ENCODE measurements at places on chromosomes 7 and 10.
A peak's percentile ranks its signal among the peaks of the same experiment; 100 is the strongest.

DNA sequence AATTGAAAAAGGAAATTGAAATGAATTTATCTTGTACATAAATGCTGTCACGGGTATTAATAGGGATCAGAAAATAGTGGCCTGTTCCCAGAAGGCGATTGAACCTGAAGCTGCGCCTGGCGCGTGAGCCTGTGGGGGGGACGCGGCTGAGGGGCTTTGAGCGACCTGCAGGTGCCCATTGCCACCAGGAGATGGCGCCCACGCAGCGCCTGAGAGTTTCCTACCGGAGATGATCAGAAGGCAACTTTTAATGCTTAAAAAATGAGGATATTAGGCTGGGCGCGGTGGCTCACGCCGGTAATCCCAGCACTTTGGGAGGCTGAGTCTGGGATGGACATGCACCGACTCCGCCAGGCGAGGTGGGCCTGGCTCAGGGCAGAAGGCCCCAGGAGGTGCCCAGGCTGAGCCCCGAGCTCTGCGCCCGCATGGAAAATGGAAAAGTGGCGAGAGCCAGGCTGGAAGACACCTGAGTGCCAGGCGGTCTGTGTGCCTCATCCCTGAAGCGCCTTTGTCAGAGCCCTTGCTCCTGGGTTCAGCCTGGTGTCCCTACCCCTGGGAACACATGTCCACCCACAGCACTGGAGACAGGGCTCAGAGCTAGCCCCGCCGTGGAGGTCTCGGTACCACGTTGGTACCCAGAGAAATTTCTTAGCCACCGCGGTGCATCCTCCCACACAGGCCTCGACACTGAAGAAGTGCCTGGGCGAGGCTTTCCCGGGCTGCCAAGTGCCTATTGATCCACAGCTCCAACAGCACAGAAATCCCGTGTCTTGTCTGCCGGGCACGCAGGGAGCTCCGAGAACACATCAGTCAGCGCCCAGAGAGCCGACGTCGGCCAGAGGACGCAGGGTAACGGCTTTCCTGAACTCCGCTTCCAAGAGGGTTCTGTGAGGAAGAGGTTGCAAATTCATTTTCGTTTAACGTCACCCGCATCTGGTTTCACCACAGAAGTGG is 117.4 kb downstream of the INPP5A start:
- DNase-seq: no peak

- DNase-seq: no peak
Measured at GRCh38 chr7:158008267-158008666, 579.4 kb downstream of the PTPRN2 start.

DNA sequence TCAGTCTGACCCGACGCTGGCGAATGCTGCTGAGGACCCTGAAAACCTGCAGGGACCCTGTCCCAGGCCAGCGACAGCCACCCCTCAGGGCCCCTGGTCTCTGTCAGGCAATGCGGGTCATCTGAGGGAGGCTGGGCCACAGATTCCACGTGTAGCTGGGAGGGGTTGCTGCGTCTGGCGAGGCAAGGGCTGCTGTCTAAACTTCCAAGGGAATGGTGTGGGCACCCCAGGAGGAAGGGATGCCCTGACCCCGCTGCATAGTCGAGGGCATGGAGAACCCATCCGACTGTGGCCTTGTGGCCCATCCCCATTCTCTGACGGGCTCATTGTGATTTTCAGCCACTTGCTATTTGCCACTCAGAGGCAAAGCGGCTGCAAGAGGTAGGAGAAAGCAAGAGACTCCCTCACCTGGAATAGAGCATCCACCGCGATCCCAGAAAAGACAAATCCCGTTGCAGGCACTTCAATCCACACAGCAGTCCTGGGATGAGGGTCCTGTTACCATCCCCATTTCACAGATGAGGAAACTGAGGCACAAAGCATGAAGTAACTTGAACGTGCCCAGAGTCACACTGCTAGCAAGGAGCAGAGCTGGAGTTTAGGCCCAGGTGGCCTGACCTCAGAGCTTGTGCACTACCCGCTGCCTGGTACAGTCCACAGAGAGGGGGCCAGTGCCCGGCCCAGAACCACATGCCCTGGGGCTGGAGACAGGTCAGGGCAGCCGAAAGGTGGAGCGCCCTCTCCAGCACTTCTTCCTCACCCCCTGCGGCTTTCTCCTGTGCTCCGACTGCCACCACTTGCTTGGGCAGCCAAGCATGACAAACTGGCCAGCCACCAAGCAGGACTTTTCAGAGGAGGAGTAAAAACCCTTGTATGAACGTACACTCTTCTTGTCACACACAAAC is 163.8 kb upstream of the KLF14 start:
- DNase-seq: no peak

- DNase-seq: no peak
Measured at GRCh38 chr7:113424185-113424817, 305.9 kb upstream of the SMIM30 start.

DNA sequence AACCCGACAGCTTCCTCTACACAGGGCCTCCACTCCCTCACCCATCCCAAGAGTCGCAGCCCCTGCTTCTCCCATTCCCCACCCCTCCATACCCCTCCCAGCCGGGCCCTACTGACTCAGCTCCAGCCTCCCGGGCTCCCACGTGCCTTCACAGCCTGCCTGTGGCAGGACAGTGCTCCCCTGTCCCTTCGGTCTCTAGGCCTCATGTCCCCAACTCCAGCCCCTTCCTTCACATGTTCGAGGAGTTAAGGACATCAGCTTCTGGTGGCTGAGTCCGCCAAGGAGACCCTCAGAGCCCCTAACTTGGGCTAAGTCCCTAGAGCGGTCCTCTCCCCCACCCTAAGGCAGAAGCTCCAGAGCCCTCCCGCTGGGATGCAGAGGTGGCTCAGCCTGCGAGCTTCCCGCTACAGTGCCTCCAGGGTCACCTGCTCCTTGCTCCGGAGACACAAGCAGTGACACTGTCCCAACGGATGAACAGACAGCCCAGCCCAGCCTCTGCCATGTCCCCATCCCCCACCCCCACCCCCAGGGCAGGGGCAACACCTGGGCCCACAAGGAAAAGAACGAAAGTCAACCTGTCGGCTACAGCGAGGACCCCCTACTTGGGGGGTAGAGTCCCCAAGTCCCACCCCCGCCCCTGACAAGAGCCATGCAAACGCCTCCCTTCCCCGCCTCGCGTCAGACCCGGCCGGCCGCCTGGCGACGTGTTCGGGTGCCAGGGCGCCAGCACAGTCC is 716 bp downstream of the SMARCD3 start:
- DNase-seq: no peak

DNA sequence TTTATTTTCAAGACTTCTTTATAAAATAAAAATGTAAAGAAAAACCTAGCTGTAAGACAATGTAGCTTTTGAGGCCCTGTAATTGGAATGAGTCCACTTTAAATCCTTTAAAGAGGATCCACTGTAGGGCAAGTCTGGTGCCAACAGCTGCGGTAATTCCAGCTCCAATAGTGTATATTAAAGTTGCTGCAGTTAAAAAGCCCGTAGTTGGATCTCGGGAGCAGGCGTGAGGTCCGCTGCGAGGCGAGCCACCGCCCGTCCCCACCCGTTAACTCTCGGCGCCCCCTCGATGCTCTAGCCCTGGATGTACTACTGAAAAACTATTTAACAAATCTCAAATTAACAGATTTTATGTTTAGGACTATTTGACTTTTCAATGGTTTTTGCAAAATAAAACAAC is 414.7 kb upstream of the SEMA3C start:
- no peak for DNase-seq

GRCh38 chr7:93739424-93739823 is 151.1 kb downstream of the TFPI2 start:
- no peak for DNase-seq

- DNase-seq: peak; percentile 48
Measured at GRCh38 chr10:3775696-3776551, 9.1 kb downstream of the KLF6 start.

DNA sequence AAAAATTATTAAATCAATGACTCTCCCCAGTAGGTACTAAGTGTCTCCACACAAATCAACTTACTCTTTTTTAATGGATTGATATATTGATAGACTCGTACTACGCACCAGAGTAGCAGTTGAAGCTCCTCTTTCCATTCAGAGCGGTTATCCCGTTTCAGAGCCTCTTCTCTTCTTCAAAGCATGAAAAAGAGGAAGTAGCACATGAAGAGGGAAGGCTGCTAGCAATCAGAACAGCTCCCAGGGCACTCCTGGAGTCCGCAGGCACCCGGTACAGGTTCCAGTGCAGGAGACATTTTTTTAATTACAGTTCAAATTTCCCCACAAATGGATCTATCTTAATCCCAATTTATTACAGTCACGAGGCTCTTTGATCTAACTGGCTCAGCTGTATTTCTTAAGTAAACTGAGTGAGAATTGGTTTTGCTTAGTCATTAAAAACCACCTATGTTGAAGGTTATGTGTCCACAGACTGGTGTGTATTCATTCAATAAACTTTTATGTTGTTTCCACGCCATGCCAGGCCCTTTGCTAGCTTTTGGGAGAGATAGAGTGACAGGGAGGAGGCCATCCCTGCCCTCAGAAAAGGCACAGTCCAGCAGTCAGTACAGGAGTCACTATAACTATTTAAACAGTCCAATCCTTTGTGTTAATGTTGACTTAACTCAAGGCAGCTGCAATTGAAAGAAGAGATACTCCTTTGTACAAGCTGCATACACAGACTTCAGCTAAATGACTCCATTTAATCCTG is 32.1 kb upstream of the CALN1 start:
- no peak for DNase-seq

DNA sequence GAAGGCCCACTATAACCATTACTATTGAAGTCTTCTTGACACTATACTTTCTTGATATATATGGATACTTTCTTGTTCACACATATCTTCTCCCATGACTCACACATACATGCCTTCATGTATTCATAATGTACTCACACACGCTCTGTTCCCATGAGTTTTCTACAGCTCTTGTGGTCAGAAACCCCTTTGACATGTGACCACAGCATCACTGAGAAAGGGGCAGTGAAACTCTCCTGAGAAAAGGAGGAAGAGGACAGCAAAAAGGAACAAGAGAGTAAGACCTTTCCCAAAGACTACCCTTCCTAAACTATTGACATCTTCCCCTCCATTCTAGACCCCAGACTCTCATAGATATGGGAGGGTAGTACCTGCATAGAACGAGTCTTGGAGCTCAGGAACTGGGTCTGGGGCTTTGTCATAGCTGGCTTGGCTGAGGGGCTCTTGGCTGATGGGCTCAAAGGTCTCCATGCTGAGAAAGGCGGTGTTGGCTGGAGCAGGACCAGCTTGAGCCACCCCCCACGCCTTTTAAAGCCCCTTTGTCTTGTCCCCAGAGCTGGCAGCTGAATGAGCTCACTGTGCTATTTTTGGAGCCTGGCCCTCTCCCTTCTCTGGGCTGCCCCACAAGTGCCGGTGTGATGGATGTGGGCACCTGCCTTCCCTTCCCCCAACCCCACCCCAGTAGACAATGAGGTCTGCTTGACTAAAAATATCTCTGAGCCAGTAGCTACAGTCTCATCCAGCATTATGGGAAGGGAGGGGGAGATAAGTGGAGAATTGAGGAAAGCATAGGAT is 5.1 kb downstream of the SYNPO2L start:
- no peak for DNase-seq

DNA sequence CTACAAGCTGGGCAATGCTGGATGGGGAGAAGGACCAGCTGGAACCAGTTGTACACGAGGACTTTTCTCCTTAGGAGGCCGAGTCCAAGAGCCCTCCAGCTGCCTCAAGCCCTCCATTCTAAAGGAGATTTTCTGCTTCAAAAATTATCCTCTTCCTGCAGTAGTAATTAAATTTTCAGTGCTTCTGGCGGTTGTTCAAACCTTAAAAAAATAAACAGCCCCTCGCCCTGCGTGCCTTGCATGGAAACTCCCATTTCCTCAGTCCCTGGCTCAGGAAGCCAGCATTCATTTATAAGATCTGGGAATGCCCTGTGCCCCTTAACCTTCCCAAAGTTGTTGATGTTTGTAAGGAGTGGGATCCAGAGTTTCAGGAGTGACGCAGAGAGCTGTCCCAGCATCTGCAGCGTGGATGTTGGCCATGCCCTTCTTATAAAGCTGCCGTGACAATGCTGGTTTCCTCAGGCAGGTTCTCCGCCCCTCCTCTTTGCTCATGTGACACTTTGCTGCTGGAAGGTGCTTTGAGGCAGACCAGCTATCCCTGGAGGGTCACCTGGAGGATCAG is 24.0 kb upstream of the ACTR3B start:
- no peak for DNase-seq

- DNase-seq: no peak
Measured at GRCh38 chr7:87316097-87316700, 29.3 kb upstream of the CROT start.

GRCh38 chr7:79320741-79321473 is 132.6 kb downstream of the MAGI2 start:
- DNase-seq: no peak

- DNase-seq: no peak
Measured at GRCh38 chr10:88886557-88886956, 6.5 kb downstream of the STAMBPL1 start.

DNA sequence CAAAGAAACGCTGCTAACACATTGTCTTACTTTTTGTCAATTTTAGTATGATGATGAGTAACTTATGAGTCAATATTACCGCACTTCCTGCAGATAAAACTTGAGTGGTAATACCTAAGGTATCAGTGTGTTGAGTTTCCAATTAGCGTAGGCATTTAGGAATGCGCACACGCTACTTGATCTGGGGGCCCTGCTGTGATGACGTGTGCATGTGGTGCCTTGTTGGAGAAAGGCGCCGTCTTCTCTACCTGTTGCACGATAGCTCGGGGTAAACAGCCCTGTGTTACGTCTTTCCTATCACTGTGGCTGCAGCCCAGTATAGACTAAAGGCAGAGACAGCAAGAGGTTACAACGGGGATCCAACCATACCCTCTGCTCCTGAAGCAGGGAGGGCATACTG is 476.8 kb upstream of the ADARB2 start:
- DNase-seq: no peak

DNA sequence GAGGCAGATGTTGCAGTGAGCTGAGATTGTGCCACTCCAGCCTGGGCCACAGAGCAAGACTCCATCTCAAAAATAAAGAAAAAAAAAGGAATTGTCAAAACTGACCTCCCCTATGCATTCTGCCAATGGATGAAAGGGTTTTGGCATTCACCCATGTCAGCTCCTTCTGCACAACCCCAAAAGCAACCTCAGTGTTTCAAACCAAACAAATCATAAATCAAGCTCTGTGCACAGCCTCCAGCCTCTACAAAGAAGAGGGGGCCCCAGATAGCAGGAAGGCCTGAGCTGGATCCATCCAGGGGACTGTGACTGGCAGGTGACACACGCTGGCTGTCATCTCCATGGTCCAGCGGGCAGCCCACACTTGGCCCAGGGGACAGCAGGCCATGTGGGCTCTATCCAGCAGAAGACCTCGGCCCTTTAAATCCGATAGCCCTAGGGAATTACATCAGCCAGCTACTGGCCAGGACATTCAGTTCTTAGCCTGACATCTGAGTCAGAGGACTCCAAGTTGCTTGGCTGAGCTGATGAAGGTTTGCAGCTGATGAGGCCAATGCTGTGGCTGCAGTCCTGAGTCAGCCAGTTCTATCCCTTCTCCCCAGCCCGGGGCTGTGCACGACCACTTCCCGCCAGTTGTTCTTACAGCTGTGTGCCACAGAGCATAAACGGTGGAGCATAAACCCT is 52.0 kb upstream of the FIGNL1 start:
- DNase-seq: peak; percentile 56
